ENCODE measurements at places on chromosomes 13 and 19. TPM values are rescaled to one million over a fixed set of nuclear protein-coding genes. Genes with fewer than 3 reads are reported as not detected.

GRCh38 chr13:34555988-34556387 is 386.1 kb upstream of the NBEA start:
- no peak for DNase-seq

DNA sequence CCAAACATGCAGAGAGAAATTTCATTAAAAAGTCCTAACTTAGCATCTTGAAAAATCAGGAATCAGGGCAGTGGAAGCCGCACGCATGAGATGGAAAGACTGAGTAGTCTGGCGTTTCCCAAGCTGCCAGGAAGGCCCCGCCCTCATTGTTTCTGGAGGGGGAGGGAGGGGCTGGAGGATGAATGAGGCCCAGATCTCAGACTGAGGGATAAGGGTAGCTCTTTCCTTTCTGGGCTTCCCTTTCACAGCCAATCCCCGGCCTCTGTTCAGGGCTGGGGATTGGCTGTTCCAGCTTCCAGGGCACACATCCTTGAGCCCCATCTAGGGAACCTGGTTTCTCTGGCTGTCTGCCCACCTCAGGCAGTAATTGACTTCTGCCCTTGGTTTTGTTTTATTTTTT is 7.3 kb downstream of the C19orf53 start:
- no peak for DNase-seq

- DNase-seq: no peak
Observed at GRCh38 chr13:76904507-76904906, 18.3 kb upstream of the KCTD12 start.

DNA sequence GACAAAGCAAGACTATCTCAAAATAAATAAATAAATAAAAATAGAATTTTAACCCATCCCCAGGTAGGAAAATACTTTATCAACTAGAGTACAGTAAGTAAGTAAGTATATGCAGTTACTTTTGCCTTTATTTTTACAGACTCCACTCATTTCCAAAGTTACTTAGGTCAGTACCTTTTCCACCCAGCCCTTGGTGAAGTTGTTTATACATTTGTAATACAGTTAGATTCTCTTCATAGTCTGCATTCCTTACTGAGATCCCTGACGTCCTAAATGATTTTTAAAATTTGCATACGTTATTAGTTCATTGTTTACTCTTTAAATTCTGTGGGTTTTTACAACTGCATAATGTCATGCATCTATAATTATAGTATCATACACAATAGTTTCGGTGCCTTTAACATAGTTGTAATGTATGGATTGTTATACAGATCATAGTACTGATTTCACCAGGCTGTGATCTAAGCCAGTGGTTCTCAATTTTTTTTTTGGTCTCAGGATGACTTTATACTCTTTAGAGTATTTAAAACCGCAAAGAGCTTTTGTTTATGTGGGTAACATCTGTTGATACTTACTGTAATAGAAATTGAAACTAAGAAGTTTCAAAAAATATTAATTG is 10.4 kb downstream of the SETDB2 start:
- DNase-seq: no peak

Gene SRRM5
- 1.1 TPM for polyA plus RNA-seq

- no peak for DNase-seq
Observed at GRCh38 chr19:5696196-5697021, 6.3 kb downstream of the RPL36 start.

- DNase-seq: no peak
Observed at GRCh38 chr13:19267746-19268145, 86.1 kb upstream of the TUBA3C start.

Gene CACNA1A
- polyA plus RNA-seq: 2.9 TPM

GRCh38 chr13:48615049-48615448 is 38.7 kb upstream of the CYSLTR2 start:
- DNase-seq: no peak

Gene IGFLR1
- 4.9 TPM for polyA plus RNA-seq

- no peak for DNase-seq
Observed at GRCh38 chr19:34688592-34688991, 11.1 kb downstream of the ZNF302 start.

GRCh38 chr13:94712812-94713560 is 641 bp upstream of the SOX21 start:
- no peak for DNase-seq

- no peak for DNase-seq
Observed at GRCh38 chr13:39856714-39857113, 201.3 kb downstream of the COG6 start.

GRCh38 chr19:49069026-49069425 is 3.5 kb downstream of the KCNA7 start:
- DNase-seq: no peak

Gene CRX
- polyA plus RNA-seq: 0.15 TPM

- no peak for DNase-seq
Observed at GRCh38 chr13:85406269-85406975, 392.8 kb downstream of the SLITRK6 start.

Gene KLK7
- 4.6 TPM for polyA plus RNA-seq

Gene C1QTNF9
- 0.38 TPM for polyA plus RNA-seq

Gene STOML3
- not detected for polyA plus RNA-seq

Gene TJP3
- 7.5 TPM for polyA plus RNA-seq

DNA sequence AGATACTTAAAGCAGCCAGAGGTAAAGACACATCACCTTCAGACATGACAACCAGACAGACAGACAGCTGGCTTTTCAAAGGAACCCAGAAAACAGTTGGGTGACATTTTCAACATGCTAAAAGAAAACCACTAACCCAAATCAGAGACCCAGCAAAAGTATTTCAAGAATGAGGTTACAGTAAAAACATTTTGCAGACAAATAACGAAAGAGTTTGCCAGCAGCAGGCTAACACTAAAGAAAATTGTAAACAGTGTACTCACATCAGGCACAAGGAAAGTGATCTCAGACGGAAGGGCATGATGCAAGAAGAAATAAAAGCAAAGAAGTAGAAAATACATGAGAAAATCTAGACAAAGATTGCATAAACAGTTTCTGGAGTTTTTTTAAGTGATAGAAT is 46.4 kb downstream of the AP1M1 start:
- no peak for DNase-seq

DNA sequence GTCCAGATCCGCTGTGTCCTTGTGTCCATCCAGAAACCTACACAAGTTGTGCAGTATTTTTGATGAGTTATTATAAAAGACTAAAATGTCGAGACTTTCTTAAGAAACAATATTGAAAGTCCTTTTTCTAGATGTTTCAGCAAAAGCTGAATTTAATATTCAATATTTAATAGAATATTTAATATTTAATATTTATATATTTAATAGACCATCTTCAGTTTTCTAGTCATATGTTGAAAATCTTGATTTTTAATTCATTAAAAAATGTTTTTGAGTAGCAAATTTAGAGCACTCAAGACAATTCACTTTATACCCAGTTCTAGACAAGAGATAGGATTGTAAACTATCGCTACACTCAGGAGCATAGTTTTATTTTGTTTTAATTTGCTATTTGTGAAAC is 447.8 kb downstream of the SLITRK5 start:
- no peak for DNase-seq

Gene LAIR1
- 3.2 TPM for polyA plus RNA-seq

DNA sequence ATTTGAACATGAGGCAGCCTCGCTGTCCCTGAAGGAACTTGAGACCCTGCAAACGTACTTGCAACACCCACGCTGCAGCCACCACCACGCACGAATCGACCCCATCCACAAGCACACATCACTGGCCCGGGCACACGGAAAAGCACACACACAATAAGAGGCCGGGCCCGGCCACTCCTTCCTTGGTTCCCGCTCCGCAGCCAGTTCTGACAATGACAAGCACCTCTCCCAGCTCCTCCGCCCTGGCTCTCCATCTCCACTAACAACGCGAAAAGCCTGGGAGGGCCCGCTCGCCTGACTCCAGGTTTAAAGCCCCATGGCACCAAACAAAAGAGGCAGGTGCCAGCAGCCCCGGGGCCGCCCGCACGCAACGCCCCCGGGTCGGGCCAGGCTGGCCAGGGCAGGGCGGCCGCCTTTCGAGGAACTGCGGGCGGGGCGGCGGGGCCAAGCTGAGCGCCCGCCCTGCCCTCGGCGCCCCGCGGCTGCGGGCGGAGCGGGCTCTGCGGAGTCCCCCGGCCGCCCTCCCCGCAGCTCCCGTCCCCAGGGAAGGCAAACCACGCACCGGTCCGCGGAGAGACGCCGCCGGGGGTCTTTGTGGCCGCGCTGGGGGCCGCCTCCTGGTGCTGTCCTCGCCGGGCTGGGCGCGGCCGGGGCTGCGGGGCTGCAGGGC is 495 bp downstream of the DCLK1 start:
- peak; percentile 18 for DNase-seq

DNA sequence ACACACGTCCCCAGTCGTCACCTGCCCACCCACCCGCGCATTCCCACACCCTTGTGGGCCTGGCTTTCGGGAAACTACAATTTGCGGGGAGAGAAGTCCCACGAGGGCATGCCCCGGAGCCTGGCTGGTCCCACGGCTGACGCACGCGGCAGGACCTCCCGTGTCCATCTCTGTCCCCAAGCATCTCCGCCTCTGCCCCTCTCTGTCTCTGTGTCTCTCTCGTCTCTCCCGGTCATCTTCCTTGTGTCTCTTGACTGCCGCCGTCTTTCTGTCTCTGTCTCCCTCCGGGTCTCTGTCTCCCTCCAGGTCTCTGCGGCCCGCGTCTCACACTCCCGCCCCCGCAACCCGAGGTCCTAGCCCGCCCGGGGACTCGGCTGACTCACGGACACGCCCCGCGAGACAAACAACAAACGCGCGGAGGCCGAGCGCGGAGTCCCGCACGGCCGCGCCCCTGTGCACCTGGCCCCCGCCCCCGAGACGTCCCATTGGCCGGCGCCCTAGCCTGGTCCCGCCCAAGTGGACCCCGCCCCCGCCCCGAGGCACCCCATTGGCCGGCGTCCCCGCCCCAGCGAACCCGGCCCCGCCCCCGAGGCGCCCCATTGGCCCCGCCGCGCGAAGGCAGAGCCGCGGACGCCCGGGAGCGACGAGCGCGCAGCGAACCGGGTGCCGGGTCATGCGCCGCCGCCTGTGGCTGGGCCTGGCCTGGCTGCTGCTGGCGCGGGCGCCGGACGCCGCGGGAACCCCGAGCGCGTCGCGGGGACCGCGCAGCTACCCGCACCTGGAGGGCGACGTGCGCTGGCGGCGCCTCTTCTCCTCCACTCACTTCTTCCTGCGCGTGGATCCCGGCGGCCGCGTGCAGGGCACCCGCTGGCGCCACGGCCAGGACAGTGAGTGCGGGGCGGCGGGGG is at the start of gene FGF22:
Gene FGF22 (plus strand): TSS at position 627 of the 908 bp plus-strand sequence. CDS start 47 bp downstream, at position 674.
- DNase-seq: peak; percentile 87

Gene KIRREL2
- 9.0 TPM for polyA plus RNA-seq

GRCh38 chr13:27171827-27172494 is 350 bp upstream of the USP12 start:
- peak; percentile 88 for DNase-seq

DNA sequence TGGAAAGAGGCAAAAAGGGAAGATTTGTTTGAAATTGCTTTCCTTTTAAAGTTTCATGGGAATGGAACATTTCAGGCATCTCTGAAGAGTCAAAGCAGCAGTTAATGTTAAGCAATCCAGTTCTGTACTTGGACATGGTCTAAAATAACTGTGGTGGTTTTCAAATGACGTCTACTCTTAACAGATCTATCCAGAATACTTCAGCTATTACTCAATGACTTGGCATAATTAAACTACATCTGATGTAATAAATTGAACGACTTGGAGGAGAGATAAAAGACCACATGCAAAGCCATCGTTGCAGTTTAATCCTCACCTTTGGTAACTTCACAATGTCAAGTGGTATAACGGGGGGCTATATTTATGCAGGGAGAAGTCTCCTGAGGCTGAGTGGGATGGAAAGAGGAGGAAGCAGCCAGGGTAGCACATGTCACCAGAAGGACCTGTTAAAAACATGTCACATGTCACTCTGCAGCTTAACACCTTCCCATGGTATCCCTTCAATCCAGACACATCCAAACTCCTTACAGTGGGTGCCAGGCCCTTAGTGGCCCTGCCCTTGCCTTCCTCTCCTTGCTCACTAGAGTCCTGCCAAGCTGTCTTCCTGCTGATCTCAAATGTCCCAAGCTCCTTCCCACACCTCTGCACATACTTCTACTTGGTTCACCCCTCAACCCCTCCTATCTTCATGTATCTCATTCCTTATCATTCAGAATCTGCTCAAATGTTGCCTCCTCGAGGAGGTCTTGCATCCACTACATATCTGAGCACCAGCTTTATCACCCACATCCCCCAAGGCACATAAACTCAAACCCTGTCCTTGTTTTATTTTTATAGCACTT is 327.8 kb downstream of the SUCLA2 start:
- no peak for DNase-seq

DNA sequence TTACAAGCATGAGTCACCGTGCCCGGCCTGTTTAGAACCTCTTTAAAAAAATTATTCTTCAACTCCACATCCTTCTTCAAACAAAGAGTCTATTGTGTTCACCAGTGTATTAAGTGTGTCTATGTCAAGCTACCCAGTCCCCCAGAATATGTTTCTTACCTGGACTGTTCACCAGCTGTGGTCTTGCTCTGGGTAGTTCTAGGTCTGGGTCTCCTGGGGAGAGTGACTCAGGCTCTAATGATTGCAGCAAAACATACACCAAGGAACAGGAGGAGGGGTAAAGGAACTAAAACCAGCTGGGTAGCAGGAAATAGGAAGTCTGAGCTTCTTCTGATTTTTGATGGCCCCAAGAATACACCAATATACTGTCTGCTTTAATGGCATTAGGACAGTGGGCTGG is at the start of gene FPR1:
Gene FPR1 (minus strand): TSS at position 224 of the 400 bp plus-strand sequence. CDS start 4,884 bp downstream, outside the sequence.
- no peak for DNase-seq

DNA sequence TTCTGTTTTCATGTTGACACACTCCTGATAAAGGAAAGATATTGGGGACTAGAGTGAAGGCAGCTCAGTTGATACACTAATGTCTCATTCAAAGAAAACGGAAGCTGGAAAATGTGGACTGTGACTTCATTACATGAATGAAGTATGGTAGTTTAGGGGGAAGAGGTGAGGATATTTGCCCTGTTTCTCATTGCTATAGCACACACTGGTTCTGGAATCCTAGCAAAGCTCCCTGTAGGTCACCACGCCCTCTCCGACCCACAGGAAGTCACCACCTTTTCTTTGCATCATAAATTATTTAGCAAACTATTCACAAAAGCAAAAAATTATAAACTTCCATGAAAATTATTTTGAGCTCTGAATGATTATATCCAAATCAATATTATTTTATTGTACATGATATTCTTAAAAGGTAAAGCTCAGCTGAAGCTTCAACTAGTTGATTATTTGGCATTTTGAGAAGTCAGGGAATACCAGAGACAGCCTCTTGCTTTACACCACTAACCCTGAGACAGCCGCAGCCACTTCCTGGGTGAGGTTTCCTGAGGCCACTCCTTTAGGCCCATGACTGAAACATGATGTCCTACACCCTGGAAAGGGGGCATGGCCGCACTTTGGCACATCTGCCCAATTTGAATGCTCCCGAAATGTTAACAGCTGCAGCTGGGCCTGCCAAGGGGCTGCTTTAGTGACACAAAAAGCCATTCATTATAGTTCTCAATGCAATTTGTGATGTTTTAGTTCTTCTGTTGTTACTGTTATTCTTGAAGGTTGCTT is 50.0 kb upstream of the WDFY2 start:
- DNase-seq: no peak

- no peak for DNase-seq
Observed at GRCh38 chr13:106295971-106296370, 239.5 kb downstream of the EFNB2 start.

Gene CYP2S1
- 0.52 TPM for polyA plus RNA-seq

Gene IZUMO2
- polyA plus RNA-seq: 0.35 TPM

All from left kidney (tissue), 8 donors.